ENCODE measurements at places on chromosomes 16 and 17. TPM values are rescaled to one million over a fixed set of nuclear protein-coding genes. Genes with fewer than 3 reads are reported as not detected.

Gene HOXB6
- total RNA-seq, result not detected

Gene HS3ST2
- 3.1 TPM for total RNA-seq

Gene ZNF385C
- 3.1 TPM for total RNA-seq

DNA sequence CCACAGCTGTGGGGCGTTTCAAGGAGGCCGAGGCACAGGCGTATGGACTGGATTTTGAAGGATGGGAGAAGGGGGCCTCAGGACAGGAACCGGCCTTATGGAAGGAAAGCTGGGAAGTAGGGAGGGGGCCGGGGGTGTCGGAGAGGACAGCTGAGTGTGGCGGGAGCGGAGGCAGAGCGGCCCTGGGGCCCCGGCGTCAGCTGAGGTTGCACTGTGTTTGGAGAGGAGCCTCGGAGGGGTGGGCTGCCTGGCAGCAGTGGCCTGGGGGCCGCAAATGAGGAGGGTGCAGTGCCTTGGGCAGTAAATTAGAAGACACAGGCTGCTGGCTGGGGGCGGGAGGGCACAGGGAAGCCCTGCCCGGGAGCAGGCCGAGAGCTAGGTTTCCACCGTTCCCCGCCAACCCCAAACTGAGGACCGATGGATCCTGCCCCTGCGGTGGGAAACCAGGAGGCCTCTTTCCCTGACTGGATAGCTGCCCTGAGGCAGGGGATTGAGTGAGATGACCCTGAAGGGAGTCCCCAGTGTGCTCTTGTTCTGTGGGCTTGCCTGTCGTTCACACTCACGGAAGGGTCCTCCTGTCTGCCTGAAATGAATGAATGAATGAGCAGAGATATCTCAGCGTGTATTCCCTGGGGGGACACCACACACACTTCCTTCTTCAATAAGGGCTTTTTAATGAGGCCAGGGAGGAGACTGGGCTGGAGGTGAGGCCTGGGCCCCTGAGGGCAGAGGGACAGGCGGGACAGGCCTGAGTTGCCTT, 18.4 kb downstream of the FOXJ1 start:
- H3K36me3 ChIP-seq, result no peaks in the 10 kb centered on the region
- H3K4me1 ChIP-seq, result no peaks in the 10 kb centered on the region
- H3K27ac ChIP-seq, result no peak overlapping the region
- no peak overlapping the region for H3K4me3 ChIP-seq
- peak; percentile 70 for DNase-seq

GRCh38 chr17:37118366-37119137, 169.8 kb downstream of the AATF start:
- no peak overlapping the region for H3K27ac ChIP-seq
- H3K4me1 ChIP-seq, result peaks cover 2% of the 10 kb centered on the region
- peaks cover 28% of the 10 kb centered on the region for H3K36me3 ChIP-seq
- H3K4me3 ChIP-seq, result no peak overlapping the region

GRCh38 chr17:73956595-73957465, 246.6 kb upstream of the RPL38 start:
- H3K4me3 ChIP-seq, result no peak overlapping the region
- H3K27ac ChIP-seq, result no peak overlapping the region
- H3K36me3 ChIP-seq, result peaks cover 13% of the 10 kb centered on the region
- DNase-seq, result peak; percentile 95
- no peaks in the 10 kb centered on the region for H3K4me1 ChIP-seq
